GM10248 (cell line): ENCODE measurements at places on chromosomes 3 and 15.

DNA sequence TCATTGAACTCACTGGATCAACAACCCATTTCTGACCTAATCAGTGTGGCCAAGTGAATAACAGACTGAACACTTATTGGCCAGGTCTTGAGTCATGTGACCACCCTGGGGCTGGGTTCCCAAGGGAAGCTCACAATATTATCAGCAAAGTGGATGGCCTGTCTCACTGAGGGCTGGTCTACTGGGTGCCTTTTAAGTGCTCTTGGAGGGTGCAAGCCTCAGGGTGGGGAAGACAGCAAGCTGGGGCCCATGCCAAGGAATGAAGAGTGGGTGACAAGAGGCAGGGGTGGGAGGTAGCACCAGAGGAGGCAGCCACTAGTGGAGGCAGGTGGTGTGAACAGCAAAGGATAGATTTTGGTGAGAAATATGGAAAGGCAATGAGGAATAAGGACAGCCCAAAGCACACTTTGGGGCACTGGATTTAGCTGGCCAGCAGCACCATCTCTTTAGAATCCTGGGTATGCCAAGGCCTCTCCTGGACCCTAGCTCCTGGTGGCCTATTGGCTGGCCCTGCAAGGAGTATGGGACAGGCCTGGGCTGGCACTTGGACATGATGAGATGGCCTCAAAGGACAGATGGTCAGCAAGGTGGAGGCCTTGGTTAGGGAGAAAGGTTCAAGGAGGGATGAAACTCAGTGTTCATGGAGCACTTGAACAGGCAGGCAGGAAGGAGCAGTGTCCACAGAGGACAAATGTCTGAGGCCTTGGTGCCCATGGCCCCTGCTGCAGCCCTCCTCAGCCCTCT is 34.2 kb downstream of the HMCES start:
- no peak for DNase-seq

GRCh38 chr15:85642065-85642692 is 152.5 kb downstream of the KLHL25 start:
- DNase-seq = no peak

DNA sequence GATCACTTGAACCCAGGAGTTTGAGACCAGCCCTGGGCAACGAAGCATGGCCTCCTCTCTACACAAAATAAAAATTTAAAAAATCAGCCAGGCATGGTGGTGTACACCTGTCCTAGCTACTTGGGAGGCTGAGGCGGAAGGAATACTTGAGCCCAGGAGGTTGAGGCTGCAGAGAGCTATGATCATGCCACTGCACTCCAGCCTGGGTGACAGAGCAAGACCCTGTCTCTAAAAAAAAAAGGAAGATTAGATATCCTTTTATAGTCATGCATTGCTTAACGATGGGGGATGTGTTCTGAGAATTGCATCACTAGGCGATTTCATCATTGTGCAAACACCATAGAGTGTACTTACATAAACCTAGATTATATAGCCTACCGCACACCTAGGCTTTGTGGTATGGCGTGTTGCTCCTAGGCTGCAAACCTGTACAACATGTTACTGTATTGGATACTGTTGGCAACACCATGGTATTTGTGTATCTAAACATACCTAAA is 12.6 kb downstream of the ALAS1 start:
- no peak for DNase-seq

DNA sequence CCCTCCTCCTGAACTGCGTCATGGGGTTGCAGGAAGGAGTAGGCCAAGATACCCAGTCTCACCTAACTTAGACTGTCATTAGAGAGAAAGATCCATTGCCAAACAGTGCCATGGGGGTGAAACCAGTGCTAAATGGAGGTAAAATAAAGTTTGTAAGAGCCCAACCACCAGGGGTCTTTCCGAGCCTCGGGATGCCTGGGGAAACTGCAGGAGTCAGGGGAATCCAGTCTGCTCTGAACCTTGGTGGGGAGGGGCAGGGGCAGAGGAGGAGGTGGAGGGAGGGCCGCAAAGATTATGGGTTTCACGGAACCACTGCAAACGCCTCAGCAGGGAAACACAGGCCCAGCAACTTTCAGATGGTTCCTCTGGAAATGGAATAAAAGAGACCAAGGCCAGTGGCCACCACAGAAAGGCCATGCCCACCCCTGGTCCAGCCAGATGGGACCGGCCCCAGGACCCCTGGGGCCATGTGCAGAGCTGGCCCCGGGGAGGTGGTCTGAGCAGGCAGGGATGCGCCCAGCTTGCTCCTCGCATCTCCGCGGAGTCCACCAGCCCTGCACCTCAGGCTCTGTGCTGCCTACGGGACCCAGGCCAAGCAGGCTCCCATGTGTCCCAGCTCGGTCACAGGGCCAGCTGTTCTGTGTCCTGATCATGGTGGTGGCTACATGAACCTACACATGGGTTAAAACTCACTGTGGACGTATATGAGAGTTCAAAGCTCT is 19.8 kb upstream of the GP9 start:
- no peak for DNase-seq

DNA sequence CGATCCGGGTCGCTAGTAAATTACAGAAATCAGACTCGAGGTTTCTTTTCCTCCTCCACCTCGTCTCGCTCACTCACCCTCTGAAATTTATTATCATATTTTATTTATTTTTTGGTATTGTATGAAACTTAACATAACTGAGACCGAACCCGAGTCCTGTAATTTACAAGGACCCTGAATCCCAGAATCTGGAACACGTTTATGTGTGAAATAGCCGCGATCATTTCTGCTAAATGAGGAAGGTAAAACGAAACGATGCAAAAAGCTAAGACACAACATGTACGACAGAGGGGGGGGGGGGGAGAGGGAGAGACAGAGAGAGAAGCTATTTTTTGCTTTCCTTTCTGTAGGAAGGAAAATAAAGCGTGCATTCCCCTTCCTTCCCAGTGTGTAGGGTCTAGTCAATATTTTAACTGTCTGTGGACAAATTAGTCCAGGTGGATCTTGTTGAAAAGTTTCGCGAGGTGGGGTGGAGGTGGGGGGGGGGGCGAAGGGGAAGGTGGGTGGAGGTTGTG is 1.6 kb downstream of the BBX start:
- peak; percentile 35 for DNase-seq

DNA sequence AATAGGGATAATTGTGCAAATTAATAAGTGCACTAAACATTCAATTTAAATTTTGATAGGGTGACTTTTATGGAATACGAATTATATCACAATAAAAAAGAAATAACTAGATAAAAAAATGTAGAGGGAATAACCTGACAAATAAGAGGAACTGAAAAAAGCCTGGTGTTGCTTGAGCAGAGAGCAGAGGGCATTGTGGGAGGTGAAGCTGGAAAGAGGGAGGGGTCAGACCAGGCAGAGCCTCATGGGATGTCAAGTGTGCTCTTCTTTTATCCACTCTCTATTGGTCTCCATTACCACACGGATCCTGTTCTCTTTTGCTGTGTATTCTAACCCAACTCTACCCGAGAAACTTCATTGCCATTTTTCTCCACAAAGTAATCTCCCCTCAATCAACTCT is 264.0 kb upstream of the CRBN start:
- no peak for DNase-seq

DNA sequence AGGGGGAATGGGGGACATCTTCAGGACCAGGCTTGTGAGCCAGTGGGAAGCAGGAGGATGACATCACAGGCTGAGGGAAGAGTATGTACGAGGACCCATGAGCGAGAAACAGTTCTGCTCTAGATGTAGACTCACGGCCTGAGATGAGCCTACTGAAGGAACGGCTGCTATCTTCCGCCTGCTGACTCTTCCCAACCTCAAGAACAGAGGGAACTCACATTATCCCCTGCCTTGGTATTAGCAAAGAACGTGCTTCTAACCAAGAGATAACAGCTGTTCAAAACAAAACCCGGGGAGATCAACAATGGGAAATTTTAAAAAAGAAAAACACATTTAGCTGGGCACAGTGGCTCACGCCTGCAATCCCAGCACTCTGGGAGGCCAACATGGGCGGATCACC is 25.3 kb downstream of the AVEN start:
- no peak for DNase-seq
